ENCODE measurements at places on chromosomes 1 and 21.
A peak's percentile ranks its signal among the peaks of the same experiment; 100 is the strongest.

- no peak for DNase-seq
Observed at GRCh38 chr21:44354775-44355771, 1.7 kb downstream of the TRPM2 start.

- DNase-seq, result no peak
Observed at GRCh38 chr1:90671251-90671650, 45.9 kb downstream of the BARHL2 start.

GRCh38 chr21:45384656-45385548, 20.1 kb upstream of the COL18A1 start:
- no peak for DNase-seq

DNA sequence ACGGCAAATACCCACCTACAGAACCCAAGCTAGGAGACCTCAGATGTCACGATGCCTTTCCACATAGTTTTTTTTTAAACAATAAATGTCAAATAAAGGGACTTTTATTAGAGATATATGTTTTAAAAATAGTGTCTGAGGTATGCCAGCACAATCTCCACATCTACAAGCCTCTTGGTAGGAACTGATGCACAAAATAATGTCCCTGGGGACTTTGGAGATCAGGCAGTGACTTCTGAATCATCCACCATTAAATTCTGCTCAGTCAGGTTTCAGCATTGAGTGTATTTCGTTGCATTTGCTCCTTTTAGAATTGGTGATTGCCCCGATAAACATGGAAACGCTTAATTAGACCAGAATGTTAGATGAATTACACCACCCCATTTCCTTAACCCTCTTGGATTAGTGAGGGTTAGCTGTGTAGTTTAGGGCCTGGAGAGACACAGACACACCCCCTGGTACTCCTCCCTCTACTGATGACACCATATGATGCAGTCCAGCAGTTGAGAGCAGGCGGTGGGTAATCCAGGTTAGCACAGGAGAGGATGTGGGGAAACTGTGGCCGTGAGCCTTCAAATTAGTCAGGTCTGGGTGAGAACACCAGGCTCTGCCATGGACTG, 33.6 kb downstream of the LGR6 start:
- peak; percentile 25 for DNase-seq

- peak; percentile 68 for DNase-seq
Observed at GRCh38 chr1:66938613-66939012, 13.8 kb downstream of the MIER1 start.
